Heart right ventricle (tissue), 16 donors: ENCODE measurements at places on chromosomes 13 and 19. TPM values are rescaled to one million over a fixed set of nuclear protein-coding genes. Genes with fewer than 3 reads are reported as not detected.

The ZNF878 gene
- 0.21 TPM for total RNA-seq

The AMH gene
- 0.59 TPM for total RNA-seq

DNA sequence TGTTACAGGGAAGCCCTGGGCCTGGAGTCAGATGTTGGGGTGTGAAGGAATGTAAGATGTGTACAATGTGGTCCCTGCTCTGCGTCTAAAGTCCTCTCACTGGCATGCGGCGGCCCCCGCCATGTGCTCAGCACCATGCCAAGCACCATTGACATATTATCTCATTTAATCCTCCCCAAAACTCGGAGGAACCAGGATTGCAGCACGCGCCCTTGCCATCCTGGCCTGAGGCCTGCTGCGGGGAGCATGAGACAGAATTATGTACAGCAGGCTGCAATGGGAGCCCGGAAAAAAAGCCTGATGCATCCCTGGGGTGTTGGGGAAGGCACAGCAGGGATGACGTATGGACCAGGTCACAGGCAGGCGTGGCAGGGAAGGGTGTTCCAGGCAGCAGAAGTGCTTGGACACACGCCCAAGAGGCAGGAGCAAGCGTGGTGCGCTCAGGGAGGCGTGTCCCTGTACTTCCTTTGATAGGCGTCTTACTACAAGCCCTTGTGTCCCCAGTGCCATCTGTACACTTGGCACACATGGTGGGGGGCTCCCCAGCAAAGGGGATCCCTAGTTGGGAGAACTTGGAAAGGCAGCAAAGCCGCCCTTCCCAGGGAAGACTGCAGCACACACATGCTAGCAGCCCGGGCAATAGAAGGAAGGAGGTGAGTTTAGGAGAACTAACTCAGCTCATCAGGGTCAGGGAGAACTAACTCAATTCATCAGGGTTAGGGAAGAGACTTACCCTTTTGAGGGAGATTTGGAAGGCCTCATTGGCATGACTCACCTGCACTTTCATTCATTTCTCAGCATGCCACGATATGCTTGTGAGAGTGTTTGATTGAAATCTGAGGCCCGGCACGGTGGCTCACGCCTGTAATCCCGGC is 3.4 kb downstream of the EVI5L start:
- DNase-seq: peak; percentile 79

The SERPINE3 gene
- not detected for total RNA-seq

DNA sequence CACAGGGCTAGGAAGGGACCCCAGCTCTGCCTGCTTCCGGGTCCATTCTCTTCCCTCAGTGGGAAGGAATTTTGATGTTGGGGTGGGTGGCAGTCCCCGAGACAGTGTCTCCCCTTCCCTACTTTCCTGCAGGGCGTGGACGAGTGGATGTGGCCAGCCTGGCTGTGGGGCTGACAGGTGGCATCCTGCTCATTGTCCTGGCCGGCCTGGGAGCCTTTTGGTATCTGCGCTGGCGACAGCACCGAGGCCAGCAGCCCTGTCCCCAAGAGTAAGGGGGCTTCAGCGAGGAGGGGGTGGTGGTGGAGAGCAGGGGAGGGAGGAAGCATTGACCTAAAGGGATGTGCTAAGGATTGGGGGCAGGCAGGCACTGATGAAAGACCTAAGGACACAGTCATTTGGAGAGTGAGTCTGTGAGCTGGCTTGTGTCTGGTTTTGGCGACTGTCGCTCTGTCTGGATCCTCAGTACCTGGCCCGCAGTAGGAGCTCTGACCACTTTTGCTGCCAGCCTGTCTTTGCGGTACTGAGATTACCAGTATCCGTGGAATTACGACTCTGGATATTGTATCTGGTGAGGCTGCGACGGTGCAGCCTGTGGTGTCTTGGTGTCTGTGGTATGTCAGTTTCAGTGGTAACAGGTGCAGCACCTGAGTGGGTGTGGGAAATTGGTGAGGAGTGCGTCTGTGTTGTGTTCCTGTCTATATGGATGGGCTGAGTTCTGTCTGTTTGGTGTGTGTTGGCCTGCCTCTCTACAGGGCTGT is 2.4 kb upstream of the PRR12 start:
- no peak for DNase-seq

The CCDC194 gene
- total RNA-seq: not detected

GRCh38 chr13:35917942-35918645 is 213.1 kb downstream of the DCLK1 start:
- no peak for DNase-seq

- no peak for DNase-seq
Measured at GRCh38 chr13:99375738-99376080, 68.5 kb upstream of the GPR183 start.

The FCHO1 gene
- 0.78 TPM for total RNA-seq

- DNase-seq: no peak
Measured at GRCh38 chr19:39915101-39915847, 19.2 kb downstream of the FCGBP start.

DNA sequence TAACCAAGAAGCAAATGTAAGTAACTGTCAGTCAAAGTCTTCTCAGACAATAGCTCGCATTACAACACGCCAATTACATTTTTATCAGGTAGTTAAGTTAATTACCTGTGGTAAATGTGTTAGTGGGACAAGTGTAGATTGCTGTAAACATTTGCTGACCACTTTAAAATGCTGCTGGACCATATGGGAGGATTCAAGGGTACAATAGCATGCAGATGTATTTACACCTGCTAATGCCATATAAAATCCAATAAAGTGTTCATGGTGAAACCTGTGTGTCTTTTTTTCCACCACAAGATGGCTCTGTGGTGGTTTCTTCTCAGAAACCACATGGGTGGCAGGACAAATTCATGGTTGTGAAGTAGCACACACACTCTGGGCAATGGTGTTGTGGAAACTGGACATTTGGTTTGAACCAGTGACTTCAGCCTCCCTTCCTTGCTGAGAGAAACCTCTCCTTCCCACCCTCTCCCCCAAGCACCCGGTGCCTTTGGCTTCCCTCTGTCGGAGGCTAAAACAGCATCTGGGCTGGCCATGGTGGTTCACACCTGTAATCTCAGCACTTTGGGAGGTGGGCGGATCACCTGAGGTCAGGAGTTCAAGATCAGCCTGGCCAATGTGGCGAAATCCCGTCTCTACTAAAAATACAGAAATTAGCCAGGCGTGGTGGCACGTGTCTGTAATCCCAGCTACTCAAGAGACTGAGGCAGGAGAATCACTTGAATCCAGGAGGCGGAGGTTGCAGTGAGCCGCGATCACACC is 18.1 kb upstream of the GTF3A start:
- no peak for DNase-seq

DNA sequence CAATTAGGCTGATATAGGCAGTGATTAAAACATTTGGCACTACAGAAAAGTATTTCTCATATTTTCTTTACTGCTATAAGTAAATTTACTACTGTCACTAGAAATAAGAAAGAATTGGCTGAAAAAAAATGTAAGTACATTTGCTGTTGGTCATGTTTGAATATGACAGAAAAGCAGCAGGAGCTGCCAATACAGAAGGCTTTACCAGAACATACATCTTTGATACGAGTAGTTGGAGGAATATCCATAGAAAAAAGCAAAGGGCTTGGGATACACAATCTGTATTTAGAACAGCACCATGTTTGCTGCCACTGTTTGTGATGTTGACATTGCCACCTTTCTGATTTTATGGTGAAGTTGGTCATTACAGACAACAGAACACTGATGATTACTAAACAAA is 21.6 kb downstream of the PCDH9 start:
- no peak for DNase-seq
